Neural crest cell (in vitro differentiated cells): ENCODE measurements at places on chromosomes 16 and 17.

DNA sequence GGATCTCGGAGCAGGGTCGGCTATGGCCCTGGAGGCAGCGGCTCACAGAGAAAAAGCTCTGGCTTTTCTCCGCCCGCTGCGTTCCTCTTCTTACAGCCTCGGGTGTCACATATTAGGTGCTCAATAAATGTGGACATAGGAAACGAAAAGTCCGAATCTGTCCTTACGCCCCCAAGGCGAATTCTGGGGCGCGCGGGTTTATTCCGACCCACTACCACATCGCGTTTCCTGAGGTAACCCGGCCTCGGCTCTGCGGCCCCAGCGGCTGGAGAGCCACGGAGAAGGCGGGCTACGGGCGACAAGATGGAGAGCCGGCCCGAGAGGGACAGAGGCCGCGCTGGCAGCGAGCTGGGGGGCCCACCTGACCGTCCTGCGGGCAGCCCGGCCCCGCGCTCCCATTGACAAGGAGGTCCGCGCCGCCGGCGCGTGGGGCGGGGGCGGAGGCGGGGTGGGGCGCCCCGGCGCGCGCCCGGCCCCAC is 573 bp upstream of the GNAO1 start:
- DNase-seq = peak; percentile 41

DNA sequence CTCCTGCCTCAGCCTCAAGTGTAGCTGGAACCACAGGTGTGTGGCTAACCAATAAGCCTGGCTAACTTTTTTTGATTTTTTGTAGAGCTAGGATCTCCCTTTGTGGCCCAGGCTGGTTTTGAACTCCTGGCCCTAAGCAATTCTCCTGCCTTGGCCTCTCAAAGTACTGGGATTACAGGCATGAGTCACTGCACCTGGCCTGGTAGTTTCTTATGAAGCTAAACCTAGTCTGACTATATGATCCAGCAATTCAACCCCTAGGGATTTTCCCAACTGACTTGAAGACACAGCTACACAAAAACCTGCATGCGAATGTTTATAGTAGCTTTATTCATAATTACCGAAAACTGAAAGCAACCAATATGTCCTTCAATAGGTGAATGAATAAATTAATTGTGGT is 176.2 kb upstream of the IRX3 start:
- no peak for DNase-seq

- DNase-seq = no peak
Observed at GRCh38 chr16:57815987-57816745, 13.9 kb upstream of the KIFC3 start.

GRCh38 chr16:79301051-79301450 is 299.5 kb downstream of the MAF start:
- no peak for DNase-seq

DNA sequence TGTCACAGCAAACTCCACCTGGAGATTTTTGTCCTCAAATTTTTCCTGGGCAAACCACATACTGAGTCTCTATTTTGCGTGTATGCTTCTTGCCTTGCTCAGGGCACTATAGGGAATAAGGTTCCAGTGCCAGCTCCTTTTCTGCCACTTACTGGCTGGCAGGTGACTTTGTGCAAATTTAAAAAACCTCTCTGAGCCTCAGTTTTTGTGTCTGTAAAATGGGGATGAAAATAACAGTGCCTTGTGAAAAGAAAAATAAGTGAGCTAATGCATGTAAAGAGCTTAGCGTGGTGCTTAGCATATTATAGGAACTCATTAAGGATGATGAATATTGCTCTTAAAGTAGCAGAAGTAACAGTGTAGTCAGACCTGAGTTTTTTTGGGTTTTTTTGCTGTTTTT is 19.9 kb downstream of the CLEC19A start:
- DNase-seq = no peak

GRCh38 chr17:28725660-28726225 is 290 bp downstream of the TLCD1 start:
- DNase-seq = peak; percentile 33

DNA sequence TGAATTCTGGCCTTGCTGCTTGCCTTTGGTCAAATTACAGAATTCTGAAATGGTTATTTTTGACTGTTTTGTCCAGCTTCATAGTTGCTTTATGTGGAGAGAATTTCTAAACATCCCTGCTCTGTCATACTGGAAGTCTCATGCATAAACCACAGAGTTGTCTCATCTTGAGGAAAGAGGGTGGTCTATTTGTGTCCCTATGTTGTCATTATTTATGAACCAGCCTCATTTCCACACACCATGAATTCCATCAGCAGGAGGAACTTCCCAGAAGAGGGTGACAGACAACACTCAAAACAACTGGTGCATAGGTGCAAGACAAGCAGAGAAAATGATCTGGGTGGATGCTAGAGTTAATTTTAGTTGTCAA is 525.8 kb upstream of the GOT2 start:
- no peak for DNase-seq

DNA sequence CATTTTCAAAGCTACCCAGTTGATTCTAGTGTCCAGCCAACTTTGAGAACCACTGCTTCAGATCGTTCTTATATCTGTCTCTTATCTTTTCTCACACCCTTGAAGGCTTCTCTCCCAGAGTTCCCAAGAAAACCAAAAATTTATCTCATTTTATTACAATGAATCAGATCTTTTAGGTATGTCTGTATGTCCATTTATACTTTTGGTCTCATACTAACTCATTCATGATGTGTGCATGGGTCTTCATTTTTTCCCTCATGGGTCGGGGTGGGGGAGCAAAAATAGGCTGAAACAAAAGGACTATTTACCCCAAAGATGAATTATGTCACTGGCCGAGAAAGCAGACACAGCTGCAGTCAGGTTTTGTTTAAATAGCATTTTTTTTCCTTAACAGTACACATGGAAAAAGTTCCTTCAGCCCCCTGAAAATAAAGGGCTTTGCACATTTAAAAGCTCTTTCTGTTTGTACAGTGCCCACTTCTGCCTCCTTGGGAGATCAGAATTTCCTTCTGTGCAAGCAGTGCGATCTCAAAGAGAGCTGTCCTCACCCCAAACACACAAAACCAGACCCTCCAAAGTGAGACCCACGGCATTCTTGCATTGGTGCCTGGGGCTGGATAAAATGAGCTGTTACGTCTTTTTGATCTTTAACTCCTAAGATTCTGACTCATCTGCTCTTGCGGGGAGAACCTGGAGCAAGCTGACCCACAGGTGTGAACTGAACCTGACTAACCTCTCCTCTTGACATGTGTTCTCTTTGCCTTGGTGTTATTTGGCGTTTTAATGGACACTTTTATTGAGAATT is 251.2 kb upstream of the ELAC2 start:
- no peak for DNase-seq

DNA sequence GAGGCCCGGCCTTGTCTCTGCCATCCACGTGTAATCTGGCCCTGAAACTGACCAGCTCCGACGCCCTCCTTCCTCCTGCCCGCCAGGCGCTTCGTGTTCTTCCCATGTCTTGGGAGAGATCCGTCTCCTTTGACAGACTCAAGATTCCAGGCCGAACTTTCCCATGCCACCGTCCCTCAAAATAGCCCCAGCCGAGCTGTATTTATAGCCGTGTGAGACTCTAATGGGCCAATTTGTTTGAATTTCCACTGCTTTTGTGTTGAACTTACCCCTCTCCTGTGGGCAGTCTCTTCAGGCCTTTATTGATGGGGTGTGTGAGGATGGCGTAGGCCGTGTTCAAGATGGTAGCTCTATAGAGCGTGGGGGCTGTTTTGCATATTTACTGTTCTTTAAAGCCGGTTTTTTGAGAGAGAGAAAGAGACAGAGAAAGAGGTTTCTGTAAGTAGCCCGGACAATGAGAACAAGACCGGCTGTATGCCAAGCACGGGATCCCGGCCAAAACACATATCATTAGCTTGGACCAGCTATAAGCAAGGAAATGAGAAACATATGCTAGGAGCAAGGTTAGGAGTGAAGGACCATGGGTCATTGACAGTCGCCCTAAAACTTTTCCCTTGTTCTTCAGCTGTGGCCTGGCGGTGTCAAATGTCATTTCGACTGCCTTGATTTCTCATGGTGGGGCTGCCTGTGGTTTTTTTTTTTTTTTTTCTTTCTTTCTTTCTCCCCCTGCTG is 124.5 kb upstream of the ZFHX3 start:
- peak; percentile 29 for DNase-seq

- no peak for DNase-seq
Observed at GRCh38 chr17:57288773-57289121, 32.4 kb downstream of the MSI2 start.

GRCh38 chr16:61432421-61432820 is 603.8 kb downstream of the CDH8 start:
- no peak for DNase-seq
